Fibroblast of skin of scalp (primary cell): ENCODE measurements at places on chromosomes 4 and X.

- DNase-seq: peak; percentile 82
These were observed 666.3 kb upstream of the GRIA3 start for GRCh38 chrX:122517786-122518185.

GRCh38 chr4:152951348-152951747 lies 15.2 kb downstream of the FHDC1 start:
- DNase-seq: no peak

GRCh38 chrX:52270453-52271116 lies 85.9 kb downstream of the MAGED4 start:
- DNase-seq: no peak

DNA sequence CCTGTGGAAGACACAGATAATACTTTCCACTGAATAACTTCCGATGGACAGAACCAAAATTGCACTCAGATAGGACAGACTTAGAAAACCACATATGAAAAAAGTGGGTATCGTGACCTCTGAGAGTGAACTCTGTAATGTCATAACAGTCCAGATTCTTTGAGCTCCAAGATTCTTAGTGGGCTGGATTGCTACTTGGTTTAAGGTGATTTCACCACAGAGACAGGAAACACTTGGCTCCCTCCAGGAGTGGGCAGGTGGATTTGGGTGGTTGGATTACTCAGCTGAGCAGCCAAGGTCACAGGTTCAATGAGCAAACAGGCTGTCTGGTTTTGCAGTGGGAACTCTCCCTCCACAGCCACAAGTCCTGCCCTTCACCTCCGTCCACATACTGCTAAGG lies 126.0 kb downstream of the AFAP1 start:
- DNase-seq: no peak

GRCh38 chr4:2765832-2766526 lies 9.8 kb upstream of the TNIP2 start:
- no peak for DNase-seq

DNA sequence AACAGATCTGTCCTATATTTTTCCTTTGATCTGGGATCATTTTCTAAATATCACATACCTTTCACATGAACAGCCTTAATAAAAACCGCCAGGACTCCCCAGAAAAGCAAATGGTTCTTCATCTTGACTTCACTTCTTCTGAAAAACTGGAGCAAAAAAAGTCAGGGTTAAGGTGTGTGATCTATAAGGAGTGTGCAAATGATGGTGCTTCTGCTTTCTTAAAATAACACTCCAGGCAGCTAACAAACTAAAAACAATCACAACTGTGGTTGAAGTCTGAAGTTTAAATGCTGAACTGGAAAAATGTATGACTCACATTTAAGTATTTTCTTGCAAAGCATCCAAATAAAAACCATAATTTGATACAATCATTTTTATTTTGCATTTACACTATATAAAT lies at the start of gene JCHAIN:
TSS of gene JCHAIN (minus strand) at position 140 of the 400 bp plus-strand sequence. CDS start at position 122, 18 bp downstream.
- DNase-seq: peak; percentile 12

GRCh38 chr4:137644201-137644600 lies 111.9 kb upstream of the PCDH18 start:
- peak; percentile 38 for DNase-seq
